Fibroblast of upper back skin (primary cell): ENCODE measurements at places on chromosomes 6 and 20.

- no peak for DNase-seq
Observed at GRCh38 chr6:35037664-35038038, 103.5 kb downstream of the TCP11 start.

DNA sequence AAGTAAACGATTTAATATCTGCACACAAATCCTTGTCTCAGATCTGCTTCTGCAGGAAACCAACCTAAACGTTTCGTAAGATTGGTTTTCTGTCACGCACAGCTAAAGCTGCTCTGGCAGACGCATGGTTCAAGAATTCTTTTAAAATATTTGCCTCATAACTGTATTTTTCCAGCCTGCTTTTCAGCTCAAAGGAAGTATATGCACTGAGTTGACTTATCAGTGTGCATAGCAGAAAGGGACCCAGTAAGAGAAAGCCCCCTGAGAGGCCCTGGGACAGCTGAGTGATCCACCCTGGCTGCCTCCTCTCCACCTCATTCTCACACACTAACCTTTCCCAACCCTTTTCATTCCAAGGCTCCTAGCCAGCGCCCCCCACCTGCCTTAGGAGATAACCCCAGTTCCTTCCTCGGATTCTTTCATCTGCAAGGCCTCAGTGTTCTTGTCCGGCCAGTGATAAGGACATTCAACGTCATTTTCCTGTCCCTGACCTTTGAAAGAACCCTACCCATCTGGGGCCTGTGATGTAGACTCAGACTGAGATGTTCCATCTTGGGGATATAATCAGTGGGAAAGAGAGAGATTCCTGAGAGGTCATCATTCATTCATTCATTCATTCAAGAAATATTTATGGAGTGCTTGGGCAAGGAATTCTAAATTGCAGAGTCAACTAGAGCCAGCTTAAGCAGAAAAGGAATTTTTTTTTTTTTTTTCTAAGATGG, 22.4 kb upstream of the SLC9A8 start:
- peak; percentile 73 for DNase-seq

- DNase-seq, result peak; percentile 64
Observed at GRCh38 chr6:79269877-79270276, 35.4 kb upstream of the HMGN3 start.

DNA sequence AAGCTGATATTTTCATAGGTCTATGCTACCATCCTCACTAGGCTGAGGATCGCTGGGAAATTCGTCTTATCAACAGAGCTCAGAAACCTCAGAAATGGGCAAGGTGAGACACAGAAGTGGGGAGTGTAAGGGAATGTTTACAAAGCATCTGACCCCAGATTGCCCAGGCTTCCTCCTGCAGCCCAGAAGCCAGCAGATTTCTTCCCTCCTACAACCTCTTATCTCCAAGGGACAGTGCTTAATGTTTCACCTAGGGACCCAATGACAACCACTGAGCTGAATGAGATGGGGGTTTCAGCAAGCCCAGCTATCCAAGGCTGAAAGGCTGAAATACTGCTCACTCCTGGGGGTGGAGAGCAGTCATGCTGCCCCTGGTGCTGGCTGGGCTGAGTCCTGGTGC, 52.4 kb upstream of the TBC1D7 start:
- no peak for DNase-seq

DNA sequence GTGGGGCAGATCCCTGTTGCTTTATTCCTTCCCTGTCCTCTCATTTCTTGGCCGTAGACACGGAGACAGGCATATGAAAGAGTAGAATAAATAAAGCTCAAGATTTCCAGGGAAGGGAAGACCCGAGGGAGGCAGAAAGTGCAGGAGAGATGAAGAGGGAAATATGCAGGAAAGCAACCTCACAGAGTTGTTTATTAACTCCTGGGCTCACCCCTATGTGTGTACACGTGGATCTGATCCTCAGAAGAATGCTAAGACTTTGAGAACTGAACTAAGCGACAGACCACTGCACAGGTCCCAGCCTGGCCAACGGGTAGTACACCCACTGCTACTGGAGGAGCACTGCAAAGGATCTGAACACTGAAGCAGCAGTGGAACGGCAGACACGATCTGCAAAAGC, 156.2 kb downstream of the KIF16B start:
- no peak for DNase-seq

DNA sequence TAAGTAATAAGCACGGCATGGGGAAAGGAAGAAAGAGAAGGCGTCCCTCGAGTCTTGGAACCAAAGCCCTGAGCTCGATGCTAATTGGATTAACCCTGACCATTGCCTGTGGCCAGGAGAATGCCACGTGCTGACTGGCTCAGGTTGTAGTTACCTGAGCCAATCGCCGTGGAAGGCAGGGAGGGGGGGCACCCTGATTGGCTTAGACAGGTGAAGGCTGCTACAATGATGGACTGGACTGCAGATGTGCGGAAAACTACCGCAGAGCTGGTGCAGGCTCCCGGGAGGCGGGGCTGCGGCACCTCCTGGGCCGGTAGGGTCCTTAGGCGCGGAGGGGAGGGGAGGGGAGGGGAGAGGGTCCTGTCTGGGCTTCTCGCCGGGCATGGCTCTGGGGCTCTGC, 121.3 kb downstream of the TFAP2C start:
- no peak for DNase-seq
